Activated CD4-positive, alpha-beta memory T cell treated with anti-CD3 and anti-CD28 coated beads for 36 hours (primary cell): ENCODE measurements at places on chromosomes 11 and 22. TPM values are rescaled to one million over a fixed set of nuclear protein-coding genes. Genes with fewer than 3 reads are reported as not detected.
A peak's percentile ranks its signal among the peaks of the same experiment; 100 is the strongest.

Gene USP2
- total RNA-seq = 2.2 TPM

Gene ADM2
- total RNA-seq = 7.4 TPM

Gene KCNA4
- not detected for total RNA-seq

Gene HTATIP2
- total RNA-seq = 82.1 TPM

Gene ABCC8
- not detected for total RNA-seq

Gene COPB1
- 107 TPM for total RNA-seq

Gene C11orf91
- total RNA-seq = not detected

Gene FOLR1
- not detected for total RNA-seq

Gene TSSK2
- not detected for total RNA-seq

DNA sequence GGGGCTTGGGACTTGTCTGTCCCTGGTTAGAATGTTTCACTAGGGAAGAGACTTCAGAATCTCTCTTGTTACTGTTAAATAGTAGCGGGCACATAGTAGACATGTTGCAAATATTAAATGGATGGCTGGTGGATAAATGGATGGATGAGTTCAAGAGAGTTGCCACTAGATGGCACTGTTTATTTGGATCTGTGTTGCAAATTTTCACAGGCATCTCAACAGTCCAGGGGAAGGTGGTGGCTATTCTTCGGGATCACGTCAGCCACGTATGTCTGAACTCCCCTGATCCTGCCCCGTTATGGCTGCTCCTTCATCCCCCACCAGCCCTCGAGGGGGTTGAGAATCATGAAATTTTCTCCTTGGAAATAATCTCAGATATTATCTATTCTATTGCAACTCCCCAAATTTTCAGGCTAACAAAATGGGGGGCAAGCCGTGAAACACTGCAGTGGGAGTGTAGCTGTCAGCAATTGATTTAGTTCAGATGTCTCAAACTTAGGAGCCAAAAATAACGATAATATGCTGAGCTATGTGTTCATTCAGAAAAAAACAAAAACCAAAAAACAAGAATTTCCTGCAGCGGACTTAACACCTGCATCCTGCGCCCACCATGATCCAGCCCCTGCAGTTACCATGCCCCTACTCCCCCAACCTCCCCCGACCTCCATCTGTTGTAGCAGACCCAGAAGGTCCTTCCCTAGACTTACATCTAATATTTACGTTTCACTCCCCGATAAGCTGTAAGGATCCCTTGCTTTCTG is 29.1 kb upstream of the BIRC3 start:
- H3K27ac ChIP-seq = no peak overlapping the region
- H3K4me1 ChIP-seq = peaks cover 25% of the 10 kb centered on the region
- H3K4me3 ChIP-seq = peak overlapping the region; percentile 38
- no peaks in the 10 kb centered on the region for H3K36me3 ChIP-seq
- peak; percentile 33 for DNase-seq

- no peak overlapping the region for H3K4me3 ChIP-seq
- peaks cover 13% of the 10 kb centered on the region for H3K27me3 ChIP-seq
- DNase-seq = no peak
These were observed 46.2 kb downstream of the FAM83F start for GRCh38 chr22:40040927-40041326.

DNA sequence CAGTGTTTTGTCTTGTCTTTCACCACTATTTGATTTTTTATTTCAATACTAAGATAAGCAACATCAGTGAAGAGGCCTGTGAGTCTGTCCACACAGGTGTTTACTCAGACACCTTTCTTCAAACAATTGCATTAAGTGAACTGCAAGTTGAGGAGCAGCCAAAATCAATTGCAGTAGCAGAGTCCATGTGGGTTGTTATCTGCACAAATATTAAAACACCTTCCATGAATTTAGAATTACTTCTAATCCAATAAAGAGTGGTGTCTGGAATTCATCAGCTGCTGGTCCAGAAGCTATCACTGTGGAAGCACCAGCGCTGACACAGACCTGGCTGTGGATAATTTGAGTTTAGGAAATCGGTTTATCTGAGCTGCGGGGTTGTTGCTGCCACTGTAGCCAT is 83.5 kb upstream of the FAT3 start:
- H3K27ac ChIP-seq = no peak overlapping the region
- H3K27me3 ChIP-seq = no peaks in the 10 kb centered on the region
- no peak for DNase-seq
- H3K4me1 ChIP-seq = no peaks in the 10 kb centered on the region
- H3K36me3 ChIP-seq = no peaks in the 10 kb centered on the region
- H3K4me3 ChIP-seq = no peak overlapping the region

DNA sequence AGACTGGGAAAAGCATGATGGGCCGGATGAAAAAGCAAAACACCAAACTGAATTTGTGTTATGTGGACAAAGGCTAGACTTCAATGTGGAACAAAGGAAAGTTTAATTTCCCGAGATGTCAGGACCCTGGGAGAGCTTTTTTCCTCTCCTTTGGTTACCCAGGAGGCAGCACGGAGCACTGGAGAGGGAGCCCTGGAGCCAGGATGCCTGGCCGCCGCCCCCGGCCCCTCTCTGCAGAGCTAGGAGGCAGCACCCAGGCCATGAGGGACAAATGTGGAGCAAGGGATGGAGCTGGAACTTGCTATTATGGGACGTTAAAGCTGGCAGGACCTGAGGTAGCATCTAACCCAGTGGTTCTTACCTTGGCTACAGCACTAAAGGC is 108.9 kb downstream of the MORC2 start:
- no peaks in the 10 kb centered on the region for H3K27me3 ChIP-seq
- no peaks in the 10 kb centered on the region for H3K4me1 ChIP-seq
- H3K36me3 ChIP-seq = peaks cover under 1% of the 10 kb centered on the region
- no peak overlapping the region for H3K4me3 ChIP-seq
- DNase-seq = no peak
- no peak overlapping the region for H3K27ac ChIP-seq

DNA sequence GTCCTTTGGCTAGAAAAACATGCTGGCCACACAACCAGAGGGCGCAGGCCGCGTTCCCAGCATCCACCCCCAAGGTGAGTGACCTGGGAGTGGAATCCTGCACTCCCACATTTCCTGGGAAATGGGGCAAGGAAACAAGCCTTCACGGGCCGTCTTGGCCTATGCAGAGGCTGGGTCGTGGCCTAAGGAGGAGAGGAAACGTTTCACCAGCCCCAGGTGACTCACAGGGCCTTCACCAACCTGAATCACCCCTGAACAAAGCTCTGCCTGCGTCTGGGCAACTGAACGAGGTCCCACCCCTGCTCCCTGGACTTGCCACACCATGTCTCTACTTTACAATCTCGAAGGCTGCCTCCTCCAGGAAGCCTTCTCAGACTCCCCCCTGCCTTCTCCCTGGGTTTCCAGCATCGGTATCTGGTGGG is 13.2 kb downstream of the MYH9 start:
- H3K36me3 ChIP-seq = peaks cover 56% of the 10 kb centered on the region
- peaks cover 97% of the 10 kb centered on the region for H3K4me1 ChIP-seq
- peak overlapping the region; percentile 48 for H3K4me3 ChIP-seq
- H3K27ac ChIP-seq = peak overlapping the region; percentile 93
- peak; percentile 86 for DNase-seq

DNA sequence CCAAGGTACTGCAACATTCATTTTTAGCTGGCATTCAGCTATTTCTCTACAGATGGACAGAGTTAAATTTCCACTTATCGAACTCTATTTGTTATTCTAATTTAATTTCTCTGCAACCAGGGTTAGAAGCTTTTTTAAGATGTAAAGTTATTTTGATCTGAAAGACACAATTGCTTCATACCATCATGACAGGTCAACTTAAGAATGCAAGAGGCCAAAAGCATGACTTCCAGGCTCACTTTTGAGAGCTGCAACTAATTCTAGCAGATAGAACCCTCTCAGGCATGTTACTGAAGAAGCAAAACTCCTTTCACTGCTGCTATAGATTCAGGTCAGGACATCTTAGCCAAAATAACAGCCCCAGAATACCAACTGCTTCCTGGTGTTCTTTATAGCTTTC is 86.5 kb upstream of the GALNT18 start:
- H3K36me3 ChIP-seq = no peaks in the 10 kb centered on the region
- H3K4me3 ChIP-seq = no peak overlapping the region
- no peak overlapping the region for H3K27ac ChIP-seq

DNA sequence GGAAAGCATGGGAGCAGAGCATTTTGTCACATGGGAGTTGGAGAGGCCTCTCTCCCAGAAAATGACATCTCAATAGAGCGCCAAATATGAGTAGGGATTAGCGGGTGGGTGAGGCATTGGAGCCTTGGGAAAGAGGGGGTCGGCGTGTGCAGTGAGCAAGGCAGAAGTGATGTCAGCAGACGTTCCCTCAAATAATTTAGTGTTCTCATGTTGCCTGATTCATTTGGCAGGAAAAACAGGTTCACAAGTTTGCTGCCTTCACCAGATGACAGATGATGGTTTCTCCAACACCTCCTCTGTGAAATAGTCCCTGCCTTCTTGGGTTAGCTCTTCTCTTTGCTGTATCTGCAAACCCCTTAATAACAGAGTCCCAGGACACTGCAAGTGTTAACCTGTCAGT is 118.5 kb upstream of the ARHGAP20 start:
- peaks cover 13% of the 10 kb centered on the region for H3K4me1 ChIP-seq
- no peak for DNase-seq
- H3K4me3 ChIP-seq = no peak overlapping the region
- H3K27ac ChIP-seq = no peak overlapping the region

GRCh38 chr11:42195289-42196013 is 736.0 kb upstream of the LRRC4C start:
- H3K27ac ChIP-seq = no peak overlapping the region
- no peaks in the 10 kb centered on the region for H3K27me3 ChIP-seq
- H3K36me3 ChIP-seq = no peaks in the 10 kb centered on the region

DNA sequence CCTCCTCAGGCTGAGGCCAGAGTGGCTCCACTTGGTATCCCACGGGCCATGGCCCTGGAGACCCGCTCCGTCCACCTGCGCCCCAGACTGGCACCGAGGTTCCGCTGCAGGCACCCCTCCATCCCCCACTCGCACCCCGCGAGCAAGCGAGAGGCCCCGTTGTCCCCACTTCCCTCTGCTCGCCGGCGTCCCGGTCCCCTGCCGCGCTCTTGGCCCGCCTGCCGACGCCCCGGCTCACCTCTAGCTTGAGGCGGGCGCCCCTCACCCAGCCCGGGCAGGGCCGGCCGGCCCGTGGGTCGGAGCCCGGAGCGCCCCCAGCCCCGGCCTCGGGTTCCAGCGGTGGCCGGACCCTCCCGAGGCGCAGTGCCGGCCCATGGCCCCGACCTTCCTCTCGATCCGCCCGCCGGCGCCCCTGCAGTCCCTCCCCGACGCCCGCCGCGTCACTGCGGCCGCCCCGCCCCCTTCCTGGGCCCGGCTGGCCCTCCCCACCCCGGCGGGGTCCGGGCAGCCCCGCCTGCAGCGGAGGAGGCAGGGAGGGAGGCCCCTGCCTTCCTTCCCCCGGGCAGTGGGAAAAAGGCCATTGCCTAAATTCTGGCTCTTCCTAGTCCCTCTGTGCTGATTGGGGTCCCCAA is at the start of gene PITPNM1:
TSS of gene PITPNM1 (minus strand) at position 414 of the 632 bp plus-strand sequence. CDS start 1,183 bp downstream, outside the sequence.
- peaks cover 51% of the 10 kb centered on the region for H3K4me1 ChIP-seq
- peak within 1 kb of the TSS; percentile 90 for H3K4me3 ChIP-seq
- H3K27ac ChIP-seq = peak within 1 kb of the TSS; percentile 98
- peak; percentile 86 for DNase-seq
- peaks cover 36% of the 10 kb centered on the region for H3K36me3 ChIP-seq

GRCh38 chr11:87022738-87023137 is 15.0 kb upstream of the TMEM135 start:
- H3K27me3 ChIP-seq = no peaks in the 10 kb centered on the region
- no peaks in the 10 kb centered on the region for H3K36me3 ChIP-seq
- no peak overlapping the region for H3K27ac ChIP-seq
- no peak for DNase-seq

DNA sequence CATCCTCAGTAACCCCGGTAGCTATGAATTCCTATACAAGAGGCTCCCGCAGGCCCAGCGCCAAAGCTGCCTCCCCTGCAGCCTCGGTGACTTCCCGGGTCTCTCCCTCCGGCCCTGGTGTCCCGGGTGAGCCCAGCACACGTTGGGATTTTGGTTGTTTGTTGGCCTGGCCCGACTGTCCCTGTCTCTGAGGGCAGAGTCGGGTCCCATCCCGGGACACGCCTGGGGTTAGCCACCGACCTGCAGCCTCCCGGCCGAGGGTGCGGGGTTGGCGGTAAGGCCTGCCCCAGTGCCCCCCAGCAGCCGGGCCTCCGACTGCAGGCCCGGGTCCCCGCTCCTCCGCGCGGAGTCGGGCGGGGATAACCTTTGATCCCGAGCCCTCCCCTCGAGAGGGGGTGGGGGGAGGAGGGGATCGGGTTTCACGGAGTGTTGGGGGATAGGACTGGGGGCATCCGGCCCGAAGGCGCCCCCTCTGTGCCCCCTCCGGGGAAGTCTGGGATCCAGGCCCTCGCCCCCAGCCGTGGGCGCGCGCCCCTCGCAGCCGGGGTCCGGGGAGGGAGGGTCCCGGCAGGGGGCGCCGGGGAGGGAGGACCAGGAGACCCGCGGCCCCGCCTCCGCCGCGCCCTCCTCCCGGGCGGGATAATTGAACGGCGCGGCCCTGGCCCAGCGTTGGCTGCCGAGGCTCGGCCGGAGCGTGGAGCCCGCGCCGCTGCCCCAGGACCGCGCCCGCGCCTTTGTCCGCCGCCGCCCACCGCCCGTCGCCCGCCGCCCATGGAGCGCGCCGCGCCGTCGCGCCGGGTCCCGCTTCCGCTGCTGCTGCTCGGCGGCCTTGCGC is at the start of gene FBLN1:
TSS of gene FBLN1 (plus strand) at position 669 of the 835 bp plus-strand sequence. CDS start at position 772, 103 bp downstream.
- H3K27me3 ChIP-seq = peaks cover 38% of the 10 kb centered on the region
- no peak for DNase-seq
- H3K36me3 ChIP-seq = no peaks in the 10 kb centered on the region
